ENCODE measurements at places on chromosomes 5 and 9.

- no peak for DNase-seq
These were observed 136.1 kb upstream of the DMAC1 start for GRCh38 chr9:7935681-7936080.

- no peak for DNase-seq
These were observed 586.7 kb upstream of the TUSC1 start for GRCh38 chr9:26264709-26265601.

DNA sequence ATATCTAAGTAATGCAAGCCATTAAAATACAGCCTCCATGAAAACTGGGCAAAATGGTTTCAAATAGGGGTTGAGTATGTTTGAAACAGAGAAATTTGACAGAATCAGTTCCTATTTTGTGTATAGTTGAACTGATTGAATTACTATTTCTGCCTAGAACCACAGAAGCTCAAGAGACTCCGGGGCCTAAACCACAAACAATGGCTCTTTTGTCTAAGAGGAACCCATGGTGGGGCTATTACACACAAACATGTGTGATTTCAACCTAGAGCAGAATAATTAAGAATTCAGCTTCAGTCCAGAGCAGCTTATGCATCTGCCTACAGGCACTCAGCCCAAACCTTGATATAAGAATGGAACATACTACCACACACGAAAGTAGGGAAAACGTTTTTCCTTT is 171.2 kb upstream of the MPDZ start:
- no peak for DNase-seq

- no peak for DNase-seq
These were observed 19.5 kb downstream of the CXXC5 start for GRCh38 chr5:139667730-139668063.

DNA sequence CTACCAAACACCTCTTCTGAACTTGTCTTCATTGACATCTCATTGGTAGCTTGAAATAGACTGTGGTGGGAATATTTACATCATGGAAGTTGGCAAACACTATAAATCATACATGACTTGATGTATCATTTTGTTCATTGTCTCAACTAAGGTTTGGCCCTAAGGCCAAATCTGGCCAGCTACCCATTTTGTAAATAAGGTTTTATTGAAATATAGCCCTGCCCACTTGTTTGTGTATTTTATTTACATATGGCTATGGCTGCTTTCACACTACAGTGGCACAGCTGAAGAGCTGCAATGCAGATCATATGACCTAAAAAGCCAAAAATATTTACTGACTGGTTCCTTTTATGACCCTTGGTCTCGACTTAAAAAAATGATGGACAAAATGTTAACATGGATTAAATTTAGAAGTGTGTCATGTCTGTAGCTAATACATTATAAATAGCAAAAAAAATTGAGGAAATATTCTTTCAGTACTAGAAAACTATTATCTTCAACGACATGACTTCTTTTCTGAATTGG is 22.1 kb downstream of the FAM240B start:
- no peak for DNase-seq

DNA sequence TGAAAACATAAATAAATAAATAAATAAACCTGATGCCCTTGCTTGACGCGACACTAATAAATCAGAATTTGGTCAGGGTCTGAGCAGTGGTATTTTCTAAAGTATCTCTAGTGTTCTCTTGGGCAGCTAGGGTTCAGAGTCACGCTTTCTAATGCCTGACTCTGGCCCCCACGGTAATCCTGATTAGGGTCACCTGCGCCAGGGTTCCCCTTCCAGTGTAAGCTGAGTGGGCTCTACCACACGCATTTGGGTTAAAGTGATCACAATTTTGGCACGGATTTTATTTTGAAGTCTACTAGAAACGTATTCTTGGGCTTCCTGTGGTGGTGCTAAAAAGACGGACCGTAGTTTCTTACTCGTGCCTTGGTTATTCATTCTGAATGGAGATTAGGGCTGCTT is 651 bp downstream of the TTC1 start:
- no peak for DNase-seq

GRCh38 chr9:71663931-71664459 is 104.3 kb downstream of the CEMIP2 start:
- DNase-seq = no peak

DNA sequence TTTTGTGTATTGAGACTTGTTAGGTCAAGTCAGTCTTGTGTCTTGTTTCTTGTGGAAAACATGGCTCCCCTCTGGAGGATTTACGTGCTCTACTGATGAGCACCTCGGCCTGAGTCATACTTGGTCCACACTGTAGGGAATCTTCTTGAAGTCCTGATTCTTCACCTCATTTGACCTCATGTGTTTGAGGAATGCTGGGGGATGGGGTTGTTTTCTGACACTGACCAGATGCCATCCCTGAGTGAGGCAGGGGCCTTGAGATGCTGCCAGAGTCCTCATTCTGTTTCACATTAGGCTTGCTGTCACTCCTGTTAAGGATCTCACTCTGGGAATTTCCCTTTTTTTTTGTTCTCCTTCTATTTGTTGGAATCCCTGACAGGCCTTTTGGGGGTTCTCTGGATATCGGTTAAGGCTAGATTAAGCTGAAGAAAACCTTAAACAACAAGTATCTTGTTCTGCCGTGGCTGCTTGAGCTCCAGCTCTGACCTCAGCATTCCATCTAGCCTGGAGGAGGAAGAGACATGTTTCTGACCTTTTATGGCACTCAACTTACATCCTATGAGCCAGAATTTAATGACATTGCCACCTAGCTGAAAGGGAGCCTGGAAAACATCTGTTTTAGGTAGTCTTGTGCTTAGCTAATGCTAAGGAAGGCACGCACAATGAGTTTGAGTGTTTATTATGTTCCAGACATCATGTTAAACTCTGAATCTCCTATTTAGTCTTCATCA is 20.6 kb downstream of the TCOF1 start:
- DNase-seq = no peak

GRCh38 chr5:103262422-103262871 is 3.9 kb downstream of the MACIR start:
- DNase-seq = no peak

- no peak for DNase-seq
These were observed 27.3 kb upstream of the TRIM14 start for GRCh38 chr9:98146101-98146991.

GRCh38 chr5:99605904-99606303 is 677.1 kb upstream of the CHD1 start:
- DNase-seq = no peak

DNA sequence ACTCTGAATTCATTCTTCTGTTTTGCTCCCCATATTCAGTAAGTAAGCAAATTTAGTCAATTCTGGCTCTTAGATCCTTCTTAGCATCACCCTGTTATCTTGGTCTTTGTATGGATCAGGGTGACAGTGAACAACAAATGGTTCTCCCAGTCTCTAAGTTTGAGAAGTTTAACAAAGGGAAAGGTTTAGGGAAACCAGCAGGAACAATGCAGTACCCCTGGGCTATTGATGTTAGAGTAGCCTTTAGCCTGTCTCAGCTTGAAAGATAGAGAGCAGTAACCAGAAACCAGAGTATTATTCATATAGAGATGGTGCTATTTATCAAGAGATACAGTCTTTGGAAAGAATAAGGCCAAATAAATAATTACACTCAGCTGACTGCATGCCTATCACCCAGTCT is 241.8 kb downstream of the CDH12 start:
- DNase-seq = no peak

- DNase-seq = no peak
These were observed 22.1 kb downstream of the PCDHGC5 start for GRCh38 chr5:141510850-141511601.

GRCh38 chr5:53170746-53171349 is 61.3 kb upstream of the MOCS2 start:
- no peak for DNase-seq

DNA sequence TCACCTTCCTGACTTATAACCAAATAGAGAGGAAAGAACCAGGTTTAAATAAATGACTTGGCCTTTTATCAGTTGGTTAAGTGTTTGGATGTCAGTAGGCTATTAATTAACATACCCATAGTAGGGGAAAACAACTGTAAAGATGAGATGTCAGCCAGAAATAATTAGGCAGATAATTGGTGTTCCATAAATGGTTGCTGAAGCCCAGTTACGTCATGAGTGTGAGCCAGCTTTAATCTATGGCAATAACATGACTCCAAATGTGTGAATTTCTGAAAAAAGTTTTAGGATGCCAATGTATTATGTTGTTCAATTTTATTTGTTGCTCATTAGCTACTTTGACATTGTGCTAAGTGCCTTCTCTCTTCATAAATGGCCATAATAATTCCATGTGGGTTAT is 180.5 kb downstream of the FBXL7 start:
- DNase-seq = no peak

DNA sequence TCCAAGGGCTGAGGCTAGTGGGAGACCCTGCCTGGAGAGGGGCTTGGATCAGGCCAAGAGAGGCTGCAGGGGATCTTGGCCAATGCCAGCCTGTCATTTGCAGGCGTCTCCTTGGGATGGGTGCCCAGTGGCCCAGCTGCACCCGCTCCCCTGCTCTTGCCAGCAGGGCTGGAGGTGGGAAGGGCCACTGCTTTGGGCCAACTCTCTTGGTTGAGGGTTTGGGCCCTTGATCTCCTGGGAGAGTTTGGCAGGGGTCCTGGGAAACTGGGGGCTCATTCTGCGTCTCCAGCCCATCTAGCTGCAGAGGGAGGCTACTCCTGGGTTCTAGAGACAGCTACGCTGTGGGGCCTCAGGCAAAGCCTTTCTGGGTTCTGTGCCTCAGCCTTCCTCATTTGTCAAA is 10.5 kb downstream of the PSD2 start:
- DNase-seq = no peak

- DNase-seq = no peak
These were observed 51.1 kb downstream of the CCDC192 start for GRCh38 chr5:127754259-127754658.

GRCh38 chr5:45417285-45417998 is 278.7 kb downstream of the HCN1 start:
- no peak for DNase-seq

DNA sequence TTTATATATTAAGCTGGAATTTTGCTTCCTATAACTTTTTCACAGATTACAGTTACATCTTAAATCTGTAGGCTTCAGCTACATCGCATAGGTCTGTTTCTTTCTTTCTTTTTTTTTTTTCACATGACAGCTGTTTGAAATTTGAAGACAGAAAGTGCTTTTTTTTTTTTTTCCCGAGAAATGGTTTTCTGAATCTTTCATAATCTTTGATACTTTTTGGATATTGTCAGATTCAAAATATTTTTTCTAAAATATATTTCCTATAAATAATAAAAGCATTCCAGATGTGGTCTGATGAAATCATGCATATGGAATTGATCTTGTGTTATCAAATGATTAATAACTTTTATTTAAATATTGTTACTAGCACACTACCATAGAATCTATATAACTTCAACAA is 212.2 kb downstream of the TAF11L14 start:
- no peak for DNase-seq

- no peak for DNase-seq
These were observed 2064.1 kb downstream of the MAT2B start for GRCh38 chr5:165569551-165569950.

DNA sequence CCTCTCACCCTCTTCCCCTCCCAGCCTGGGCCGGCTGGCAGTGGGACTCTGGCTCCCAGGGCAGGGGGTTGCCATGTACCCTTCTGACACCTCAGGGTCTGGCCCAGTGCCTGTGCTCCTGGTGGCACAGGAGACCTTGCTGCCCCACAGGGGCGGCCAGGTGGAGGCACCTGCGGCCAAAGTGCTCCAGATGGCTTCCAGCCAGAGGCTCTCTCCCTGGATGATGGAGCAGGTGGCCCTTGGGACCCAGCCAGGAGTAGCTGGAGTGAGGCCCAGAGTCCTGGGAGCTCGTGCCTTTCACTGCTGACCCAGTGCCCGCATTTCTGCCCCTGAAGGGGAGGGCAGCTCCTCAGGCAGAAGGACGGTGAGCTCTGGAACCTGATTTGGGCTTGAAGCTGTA is 87.3 kb downstream of the NTNG2 start:
- DNase-seq = no peak

GRCh38 chr5:13976867-13977830 is 32.7 kb upstream of the DNAH5 start:
- no peak for DNase-seq

DNA sequence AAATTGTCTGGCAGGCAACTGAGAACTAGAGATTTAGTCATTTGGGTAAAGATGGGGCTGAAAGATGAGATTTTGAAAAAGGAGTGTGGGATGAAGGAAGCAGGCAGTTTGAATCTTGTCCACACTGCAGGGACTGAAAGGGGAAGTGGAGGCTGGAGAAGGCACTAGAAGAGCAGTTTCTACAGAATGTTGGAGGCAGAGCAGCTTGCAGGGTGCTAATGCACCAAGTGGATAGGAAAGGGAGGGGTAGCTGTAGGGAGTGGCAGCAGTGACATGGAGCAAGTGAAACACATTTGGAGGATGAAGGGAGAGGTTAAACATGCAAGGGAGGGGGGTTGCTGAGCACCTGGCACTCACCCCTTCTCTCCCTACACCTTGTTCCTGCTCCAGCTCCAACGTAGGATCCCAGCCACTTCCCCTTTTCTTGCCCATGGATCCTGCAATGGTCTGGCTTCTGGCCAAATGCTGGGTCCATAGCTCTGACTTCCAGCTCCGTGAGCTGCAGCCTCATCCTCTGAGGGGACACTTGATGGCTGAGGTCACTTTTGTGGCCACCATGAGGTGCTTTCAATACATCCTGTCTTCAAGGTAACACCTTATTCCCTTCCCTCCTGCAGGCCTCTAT is 30.0 kb upstream of the FGD3 start:
- no peak for DNase-seq

DNA sequence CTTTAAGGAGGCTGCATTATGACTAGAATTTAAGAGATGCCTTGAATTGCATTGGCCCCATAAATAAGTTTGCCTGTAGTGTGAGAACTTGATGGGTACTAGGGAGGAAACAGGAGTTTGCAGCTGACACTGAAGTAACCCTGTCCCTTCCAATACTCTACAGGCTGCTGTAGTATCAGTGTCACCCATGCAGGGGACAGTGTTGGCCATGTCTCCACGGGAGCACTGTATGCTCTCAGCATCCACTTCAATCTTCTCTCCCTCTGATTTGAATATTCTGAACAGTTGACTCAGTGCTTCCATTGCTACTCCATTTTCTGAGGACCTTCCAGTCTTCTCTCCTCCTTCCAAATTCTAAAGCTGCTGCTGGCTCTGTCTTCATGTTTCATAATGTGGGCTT is 11.4 kb upstream of the IFNA14 start:
- DNase-seq = no peak

DNA sequence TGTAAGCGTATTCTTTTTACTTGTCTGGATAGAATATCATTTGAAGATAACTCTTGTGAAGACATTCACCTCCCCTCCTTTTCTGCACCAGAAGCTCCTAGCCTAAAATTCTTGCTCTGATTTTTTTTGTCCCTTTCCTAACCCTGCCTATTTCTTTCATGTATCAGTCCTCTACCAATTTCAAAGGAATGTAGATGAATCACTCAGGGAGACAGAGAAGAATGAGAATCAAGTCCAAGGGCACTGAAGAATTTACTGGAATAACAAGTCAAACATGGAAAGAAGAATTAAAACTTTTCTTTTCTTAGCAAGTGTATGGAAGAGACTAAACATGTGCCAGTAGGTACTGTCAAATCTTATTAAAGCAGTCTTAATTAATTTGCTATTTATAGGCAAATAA is 618.7 kb downstream of the DNAH5 start:
- DNase-seq = no peak

- no peak for DNase-seq
These were observed 283.1 kb upstream of the ADAMTSL1 start for GRCh38 chr9:18190671-18191374.

- DNase-seq = no peak
These were observed 440.9 kb downstream of the ENC1 start for GRCh38 chr5:74199436-74200210.
